ENCODE measurements at places on chromosomes 3 and 15. TPM values are rescaled to one million over a fixed set of nuclear protein-coding genes. Genes with fewer than 3 reads are reported as not detected.
A peak's percentile ranks its signal among the peaks of the same experiment; 100 is the strongest.

DNA sequence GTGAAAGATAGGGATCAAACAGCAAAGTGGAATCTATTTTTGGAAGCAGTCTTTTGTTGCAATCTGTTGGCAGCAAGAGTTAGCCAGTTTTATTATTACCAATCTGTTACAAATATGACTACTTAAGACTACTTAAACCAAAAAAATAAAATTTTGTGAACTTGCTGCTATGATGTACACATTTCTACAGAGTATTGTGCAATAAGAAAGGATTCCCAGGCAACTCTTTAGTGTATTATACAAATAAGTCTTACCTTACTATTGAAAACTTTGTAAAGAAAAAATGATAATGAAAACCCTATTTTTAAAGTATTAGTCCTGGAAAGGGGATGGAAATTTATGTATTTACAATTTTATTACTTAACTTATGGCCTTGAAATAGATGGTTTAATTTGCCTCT, 44.7 kb downstream of the CADM2 start:
- no peak overlapping the region for H3K4me3 ChIP-seq
- H3K27ac ChIP-seq = no peak overlapping the region
- H3K4me1 ChIP-seq = no peaks in the 10 kb centered on the region
- no peak for DNase-seq
- no peaks in the 10 kb centered on the region for H3K27me3 ChIP-seq

DNA sequence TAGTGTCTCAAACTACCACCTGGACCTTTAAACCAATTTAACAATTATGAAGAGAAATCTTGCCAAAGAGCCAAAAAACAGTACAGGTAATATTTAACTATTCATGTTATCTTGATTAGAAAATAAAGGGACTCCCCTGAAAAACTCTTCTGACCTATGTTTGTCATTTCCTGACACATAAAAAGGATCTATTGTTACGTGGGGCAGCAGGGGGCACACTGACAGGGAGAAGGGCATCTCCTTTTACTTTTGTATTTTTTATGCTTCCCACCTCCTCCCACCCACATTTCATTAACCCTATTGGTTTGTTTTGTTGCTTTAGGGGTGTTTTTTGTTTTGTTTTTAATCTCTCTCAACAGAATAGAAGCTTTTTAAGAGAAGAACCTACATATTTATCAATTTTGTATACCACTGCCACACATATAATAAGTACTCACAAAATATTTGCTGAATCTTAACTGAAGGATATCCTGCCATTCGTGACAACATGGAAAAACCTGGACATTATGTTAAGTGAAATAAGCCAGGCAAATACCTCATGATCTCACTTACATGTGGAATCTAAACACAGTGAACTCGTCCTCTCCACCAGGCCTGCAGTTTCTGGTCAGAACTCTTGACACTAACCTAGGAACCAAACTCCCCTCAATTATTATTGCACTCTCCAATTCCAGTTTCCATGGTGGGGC, 17.7 kb downstream of the STAG1 start:
- H3K36me3 ChIP-seq = no peaks in the 10 kb centered on the region
- no peak overlapping the region for H3K27ac ChIP-seq
- peaks cover 36% of the 10 kb centered on the region for H3K4me1 ChIP-seq
- no peaks in the 10 kb centered on the region for H3K27me3 ChIP-seq
- H3K4me3 ChIP-seq = no peak overlapping the region
- no peak for DNase-seq

- no peaks in the 10 kb centered on the region for H3K36me3 ChIP-seq
- DNase-seq = no peak
- H3K4me3 ChIP-seq = no peak overlapping the region
Observed at GRCh38 chr15:84823282-84823878, 6.2 kb downstream of the ALPK3 start.

DNA sequence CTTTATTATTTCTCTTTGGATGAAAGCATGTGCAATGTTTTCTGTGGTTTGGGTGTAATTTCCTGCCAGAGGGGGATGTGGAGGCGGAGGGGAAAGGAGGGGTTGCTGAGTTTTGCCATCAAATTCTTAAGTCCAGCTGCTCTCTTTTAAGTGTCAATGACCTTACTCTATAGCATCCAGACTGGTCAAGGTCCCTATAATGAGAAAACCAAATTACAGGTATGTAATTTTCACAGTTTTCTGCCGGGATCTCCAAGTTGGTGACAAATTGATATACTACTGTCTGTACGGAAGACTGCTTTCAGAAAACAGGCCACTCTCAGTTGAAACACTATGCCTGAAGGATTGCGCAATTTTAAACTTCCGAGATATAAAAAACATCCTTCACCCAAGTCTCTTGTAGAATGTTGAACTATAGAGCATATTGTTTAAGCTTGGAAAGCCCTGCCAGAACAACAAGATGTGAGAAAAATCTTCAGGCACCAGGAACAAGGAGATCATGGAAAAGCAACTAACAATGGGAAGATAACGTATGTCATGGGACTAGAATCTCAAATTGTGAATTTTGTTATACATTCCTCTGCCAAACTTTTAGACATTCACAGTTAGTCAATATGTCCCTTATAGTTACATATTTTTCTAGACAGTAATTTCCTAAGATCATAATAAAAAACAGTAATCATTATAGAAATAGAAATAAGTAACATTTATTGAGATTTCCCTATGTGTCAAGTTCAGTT, 300.7 kb upstream of the SATB1 start:
- no peak for DNase-seq
- H3K36me3 ChIP-seq = no peaks in the 10 kb centered on the region
- H3K27me3 ChIP-seq = no peaks in the 10 kb centered on the region
- H3K4me3 ChIP-seq = no peak overlapping the region
- H3K4me1 ChIP-seq = no peaks in the 10 kb centered on the region

- H3K4me3 ChIP-seq = no peak overlapping the region
- H3K36me3 ChIP-seq = no peaks in the 10 kb centered on the region
- no peak for DNase-seq
- no peak overlapping the region for H3K27ac ChIP-seq
Observed at GRCh38 chr3:160928183-160928726, 172.2 kb downstream of the PPM1L start.

DNA sequence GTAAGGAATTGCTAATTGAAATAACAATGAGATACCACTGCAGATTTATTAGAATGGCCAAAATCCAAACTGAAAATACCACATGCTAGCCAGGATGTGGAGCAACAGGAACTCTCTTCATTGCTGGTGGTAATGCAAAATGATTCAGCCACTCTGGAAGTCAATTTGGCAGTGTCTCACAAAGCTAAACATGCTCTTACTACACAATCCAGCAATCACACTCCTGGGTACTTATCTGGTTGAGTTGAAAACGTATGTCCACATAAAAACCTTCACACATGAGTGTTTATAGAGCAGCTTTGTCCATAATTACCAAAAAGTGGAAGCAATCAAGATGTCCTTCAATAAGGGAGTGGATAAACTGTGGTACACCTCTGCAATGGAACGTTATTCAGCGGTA, 113.3 kb downstream of the SMAD6 start:
- no peaks in the 10 kb centered on the region for H3K4me1 ChIP-seq
- no peak for DNase-seq
- no peak overlapping the region for H3K27ac ChIP-seq
- no peaks in the 10 kb centered on the region for H3K36me3 ChIP-seq
- no peaks in the 10 kb centered on the region for H3K27me3 ChIP-seq
- H3K4me3 ChIP-seq = no peak overlapping the region

DNA sequence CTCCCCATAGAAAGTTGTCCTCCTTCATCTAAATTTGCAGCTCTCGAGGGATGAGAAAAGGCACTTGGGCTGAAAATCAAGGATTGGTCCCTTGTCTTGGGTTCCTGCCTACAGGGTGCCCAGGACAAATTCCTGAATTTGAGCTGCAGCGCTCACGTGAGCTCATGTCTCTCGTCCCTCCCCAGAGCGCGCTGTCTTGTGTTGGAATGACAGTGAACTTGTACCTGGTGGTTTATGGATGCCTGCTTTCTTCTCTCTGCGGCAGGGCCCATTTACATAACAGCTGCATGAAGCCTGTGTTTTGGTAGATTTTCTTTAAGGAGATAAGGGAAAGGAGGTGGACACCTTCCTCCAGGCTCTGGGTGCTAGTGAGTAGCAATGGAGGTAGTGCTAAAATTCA, 4.3 kb downstream of the RYR3 start:
- no peaks in the 10 kb centered on the region for H3K36me3 ChIP-seq
- peaks cover 14% of the 10 kb centered on the region for H3K27me3 ChIP-seq
- no peaks in the 10 kb centered on the region for H3K4me1 ChIP-seq
- no peak for DNase-seq
- no peak overlapping the region for H3K4me3 ChIP-seq
- no peak overlapping the region for H3K27ac ChIP-seq

GRCh38 chr15:29821416-29822099, 710 bp downstream of the TJP1 start:
- no peaks in the 10 kb centered on the region for H3K36me3 ChIP-seq
- peak overlapping the region; percentile 97 for H3K4me3 ChIP-seq
- H3K27me3 ChIP-seq = no peaks in the 10 kb centered on the region
- peak overlapping the region; percentile 99 for H3K27ac ChIP-seq
- H3K4me1 ChIP-seq = peaks cover 6% of the 10 kb centered on the region

GRCh38 chr3:131361464-131362421, 19.8 kb upstream of the NUDT16 start:
- peak overlapping the region; percentile 89 for H3K27ac ChIP-seq
- no peaks in the 10 kb centered on the region for H3K36me3 ChIP-seq
- H3K4me3 ChIP-seq = peak overlapping the region; percentile 62
- peaks cover 11% of the 10 kb centered on the region for H3K4me1 ChIP-seq

Gene CD96
- polyA plus RNA-seq = 0.26 TPM

Gene STARD9
- polyA plus RNA-seq = 3.7 TPM
